IgD-negative memory B cell (primary cell): ENCODE measurements at places on chromosomes 7 and 10. TPM values are rescaled to one million over a fixed set of nuclear protein-coding genes. Genes with fewer than 3 reads are reported as not detected.

The NKX2-3 gene
- polyA plus RNA-seq: not detected

The FASTK gene
- 55.4 TPM for polyA plus RNA-seq

The ZNF37A gene
- 6.2 TPM for polyA plus RNA-seq

The LRRTM3 gene
- polyA plus RNA-seq: not detected

The SLC26A5 gene
- not detected for polyA plus RNA-seq

The VGF gene
- not detected for polyA plus RNA-seq

The ZNF716 gene
- not detected for polyA plus RNA-seq
